Endothelial cell of umbilical vein (primary cell): ENCODE measurements at places on chromosomes 6 and 20. TPM values are rescaled to one million over a fixed set of nuclear protein-coding genes. Genes with fewer than 3 reads are reported as not detected.

Gene ECHDC1
- 36.7 and 36.8 TPM in 2 replicates for total RNA-seq

Gene CRISP2
- total RNA-seq: not detected in 2 replicates

Gene TMEM170B
- total RNA-seq: 4.1 and 4.2 TPM in 2 replicates

Gene SLC22A7
- total RNA-seq: not detected in 2 replicates

Gene PRSS16
- total RNA-seq: not detected in 2 replicates

Gene BLTP3A
- 9.3 and 10.5 TPM in 2 replicates for total RNA-seq

Gene CD2AP
- 37.3 and 39.8 TPM in 2 replicates for total RNA-seq

Gene TSPO2
- total RNA-seq: not detected in 2 replicates

Gene TRAPPC3L
- total RNA-seq: 0.38 TPM in 1 of 2 replicates, not detected in the other

Gene SYTL3
- 0.74 and 0.77 TPM in 2 replicates for total RNA-seq

Gene AVP
- total RNA-seq: not detected in 2 replicates

Gene ZNF831
- not detected in 2 replicates for total RNA-seq

Gene ZNF292
- 23.8 and 24.9 TPM in 2 replicates for total RNA-seq
